Mammary epithelial cell (primary cell): ENCODE measurements at places on chromosomes 7 and 10. TPM values are rescaled to one million over a fixed set of nuclear protein-coding genes. Genes with fewer than 3 reads are reported as not detected.

PNLIPRP2 gene
- total RNA-seq, result not detected

PIP gene
- total RNA-seq, result not detected

SHH gene
- total RNA-seq, result not detected

DNA sequence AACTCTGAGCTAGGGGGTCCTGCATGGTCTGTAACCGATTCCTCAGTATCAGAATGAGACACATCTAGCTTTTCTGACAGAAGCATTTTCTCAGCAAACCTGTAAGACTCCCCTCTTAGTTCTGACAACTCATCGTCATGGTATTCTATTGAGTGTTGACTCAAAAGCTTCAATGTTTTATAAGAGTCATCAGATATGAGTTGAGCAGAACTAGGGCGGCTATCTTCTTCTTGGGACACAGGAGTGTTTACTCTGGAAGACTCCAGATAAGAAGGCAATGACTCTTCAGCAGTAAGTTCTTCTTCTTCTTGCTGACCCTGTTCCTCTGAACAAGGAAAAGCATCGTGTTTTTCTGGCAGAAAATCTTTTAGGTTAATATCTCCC lies 167.0 kb upstream of the CCDC6 start:
- DNase-seq, result no peak

GSTO2 gene
- 16.2 TPM for total RNA-seq

GRCh38 chr10:30037620-30038336 lies 21.6 kb downstream of the JCAD start:
- DNase-seq, result no peak

- DNase-seq, result no peak
These were observed 40.2 kb downstream of the ASB13 start for GRCh38 chr10:5625992-5626777.

CALML5 gene
- not detected for total RNA-seq

- no peak for DNase-seq
These were observed 56.2 kb downstream of the ARHGAP22 start for GRCh38 chr10:48548531-48549135.

DNA sequence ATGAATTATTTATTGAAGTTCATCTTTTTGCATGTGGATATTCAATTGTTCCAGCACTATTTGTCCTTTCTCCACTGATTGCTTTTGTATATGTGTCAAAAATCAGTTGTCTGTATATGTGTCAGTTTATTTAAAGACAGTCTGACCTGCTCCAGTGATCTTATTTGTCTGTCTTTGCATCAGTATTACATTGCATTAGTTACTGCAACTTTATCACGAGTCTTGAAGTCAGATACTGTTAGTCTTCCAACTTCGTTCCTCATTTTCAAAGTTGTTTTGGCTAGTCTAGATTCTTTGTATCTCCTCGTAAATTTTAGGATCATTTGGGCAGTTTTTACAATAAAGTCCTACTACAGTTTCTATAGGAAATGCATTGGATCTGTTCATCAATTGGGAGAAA lies 166.4 kb downstream of the CELF2 start:
- no peak for DNase-seq

OR2A7 gene
- 4.4 and 5.1 TPM in 2 replicates for total RNA-seq

DNA sequence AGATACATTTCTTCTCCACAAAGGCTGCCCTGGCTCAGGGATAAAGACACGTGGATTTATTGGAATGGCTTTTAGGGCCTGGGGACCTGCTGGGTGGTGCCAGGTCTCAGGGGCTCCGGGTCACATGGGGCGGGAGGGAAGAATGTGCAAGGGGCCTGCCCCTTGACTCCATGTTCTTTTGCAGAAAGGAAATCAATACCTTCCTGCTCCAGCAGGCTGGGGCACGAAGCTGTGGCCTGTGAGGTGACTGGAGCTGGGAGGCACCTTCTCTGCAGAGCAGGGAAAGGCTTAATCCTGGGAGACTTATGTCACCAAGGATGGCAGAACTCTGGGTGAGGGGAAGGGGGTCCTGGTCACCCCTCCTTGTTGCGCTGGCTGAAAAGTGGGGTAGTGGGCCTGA lies 42.3 kb upstream of the GNA12 start:
- DNase-seq, result no peak

- DNase-seq, result peak; percentile 20
These were observed 28.1 kb upstream of the PLXDC2 start for GRCh38 chr10:19788075-19788686.

- DNase-seq, result no peak
These were observed 8.7 kb downstream of the TNRC18 start for GRCh38 chr7:5414916-5415315.

DNA sequence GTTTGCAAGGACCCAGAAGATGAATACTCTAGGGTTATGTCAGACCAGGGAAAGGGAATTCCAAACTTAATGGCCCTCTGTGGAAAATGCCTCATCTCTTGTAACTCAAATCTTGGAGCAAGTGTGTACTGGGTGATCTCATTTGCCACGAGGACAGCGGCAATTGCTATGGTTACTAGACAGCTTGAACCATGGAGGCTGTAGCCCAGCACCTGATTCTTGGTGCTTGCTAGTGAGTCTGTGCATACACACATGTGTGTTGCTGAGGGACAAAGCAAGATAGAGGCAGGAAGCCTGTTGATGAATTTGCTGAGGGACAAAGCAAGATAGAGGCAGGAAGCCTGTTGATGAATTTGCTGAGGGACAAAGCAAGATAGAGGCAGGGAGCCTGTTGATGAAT lies 58.6 kb upstream of the FEZF1 start:
- DNase-seq, result no peak

CYP2C19 gene
- not detected for total RNA-seq

DNA sequence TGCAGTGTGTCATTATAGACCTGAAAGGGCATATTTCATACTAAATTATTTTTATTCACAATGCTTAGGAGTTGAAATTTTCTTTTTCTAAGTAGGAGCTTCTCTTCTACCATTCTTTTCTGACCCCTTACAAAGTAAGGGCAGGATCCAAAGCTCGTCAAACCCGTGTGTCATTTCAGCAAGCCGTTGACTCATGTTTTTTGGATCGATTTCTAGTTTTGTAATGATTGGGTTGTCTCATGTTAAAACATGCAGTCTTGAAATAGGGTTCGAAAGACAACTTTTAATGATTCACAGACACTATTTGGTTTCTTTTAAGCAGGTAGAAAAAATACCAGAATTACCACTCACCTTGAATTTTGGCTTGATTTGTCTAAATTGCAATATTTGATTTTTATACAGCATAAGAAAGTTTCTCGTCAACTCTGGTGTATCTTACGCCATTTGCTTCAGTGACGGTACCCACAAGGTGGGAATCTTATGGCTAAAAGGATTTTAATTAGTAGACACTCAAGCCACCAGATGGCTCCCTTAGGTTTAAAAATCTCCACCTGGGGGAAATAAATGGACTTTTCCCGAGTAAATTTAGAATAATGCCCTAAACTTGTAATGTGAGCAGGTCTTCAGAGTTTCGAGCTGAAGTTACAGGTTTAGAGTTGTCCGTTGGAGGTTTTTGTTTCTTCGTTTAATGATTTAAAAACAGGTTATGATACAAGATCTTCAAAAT lies 283.4 kb downstream of the CCDC3 start:
- peak; percentile 87 for DNase-seq

SLC26A3 gene
- not detected for total RNA-seq

- no peak for DNase-seq
These were observed 923 bp downstream of the TNPO3 start for GRCh38 chr7:129053938-129054437.

GIMAP4 gene
- total RNA-seq, result not detected in 2 replicates

GRCh38 chr7:7830122-7830878 lies 111.9 kb upstream of the RPA3 start:
- DNase-seq, result peak; percentile 41

- DNase-seq, result no peak
These were observed 1.1 kb upstream of the TARP start for GRCh38 chr7:38274486-38274885.

SDK1 gene
- 2.0 and 4.0 TPM in 2 replicates for total RNA-seq

- peak; percentile 99 for DNase-seq
These were observed 139.0 kb upstream of the MKLN1 start for GRCh38 chr7:131188367-131189339.

GRCh38 chr7:80517282-80517747 lies 5.5 kb upstream of the GNAT3 start:
- no peak for DNase-seq

- no peak for DNase-seq
These were observed 83.2 kb downstream of the GATA3 start for GRCh38 chr10:8137726-8138125.

- no peak for DNase-seq
These were observed 62.0 kb downstream of the GNAT3 start for GRCh38 chr7:80449836-80450235.

GRCh38 chr7:106392590-106392989 lies 107.8 kb upstream of the NAMPT start:
- DNase-seq, result peak; percentile 43

- no peak for DNase-seq
These were observed 31.1 kb downstream of the LMTK2 start for GRCh38 chr7:98137826-98138151.

GRCh38 chr7:156722043-156722826 lies 81.7 kb downstream of the RNF32 start:
- DNase-seq, result no peak

DNA sequence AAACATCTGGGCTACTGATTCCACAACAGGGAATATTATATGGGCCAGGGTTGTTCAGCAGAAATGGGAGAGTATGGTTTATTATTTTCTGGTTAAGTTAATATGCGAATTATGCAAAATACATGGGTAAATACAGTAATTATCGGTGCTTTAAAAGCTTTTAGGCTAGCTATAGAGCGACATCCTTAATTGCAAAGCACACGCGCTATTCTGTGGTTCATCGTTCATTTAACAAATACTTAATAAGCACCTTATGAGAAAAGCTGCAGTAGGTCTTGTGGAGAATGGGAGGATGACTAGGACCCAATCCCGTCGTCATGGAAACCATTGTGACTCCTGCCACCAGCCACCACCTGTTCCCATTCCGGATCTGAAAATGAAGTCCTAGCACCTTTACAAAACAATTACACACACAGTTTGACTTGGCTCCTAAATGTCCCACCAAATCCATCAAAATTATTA lies 623 bp upstream of the CEP41 start:
- DNase-seq, result peak; percentile 23

DNA sequence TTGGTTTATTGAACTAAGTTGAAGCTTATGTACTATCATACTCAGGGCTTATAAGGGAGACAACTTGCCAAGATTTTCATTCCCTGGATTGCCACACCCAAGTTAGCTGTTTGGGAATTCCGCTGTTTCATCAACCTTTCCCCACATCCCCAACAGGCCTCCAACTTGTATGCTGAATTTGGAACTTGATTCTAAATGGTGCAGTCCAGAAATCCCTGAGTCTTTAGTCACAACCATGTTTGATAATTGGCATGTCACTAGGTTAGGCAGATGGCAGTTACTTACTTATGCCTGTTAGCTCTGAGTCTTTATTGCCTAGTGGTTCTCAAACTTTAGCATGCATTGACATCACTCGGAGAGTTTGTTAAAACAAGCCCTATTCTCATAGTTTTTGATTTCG lies 135.4 kb upstream of the PRPS1L1 start:
- peak; percentile 8 for DNase-seq

GRCh38 chr10:90302758-90303481 lies 554.9 kb downstream of the HTR7 start:
- DNase-seq, result no peak

DNA sequence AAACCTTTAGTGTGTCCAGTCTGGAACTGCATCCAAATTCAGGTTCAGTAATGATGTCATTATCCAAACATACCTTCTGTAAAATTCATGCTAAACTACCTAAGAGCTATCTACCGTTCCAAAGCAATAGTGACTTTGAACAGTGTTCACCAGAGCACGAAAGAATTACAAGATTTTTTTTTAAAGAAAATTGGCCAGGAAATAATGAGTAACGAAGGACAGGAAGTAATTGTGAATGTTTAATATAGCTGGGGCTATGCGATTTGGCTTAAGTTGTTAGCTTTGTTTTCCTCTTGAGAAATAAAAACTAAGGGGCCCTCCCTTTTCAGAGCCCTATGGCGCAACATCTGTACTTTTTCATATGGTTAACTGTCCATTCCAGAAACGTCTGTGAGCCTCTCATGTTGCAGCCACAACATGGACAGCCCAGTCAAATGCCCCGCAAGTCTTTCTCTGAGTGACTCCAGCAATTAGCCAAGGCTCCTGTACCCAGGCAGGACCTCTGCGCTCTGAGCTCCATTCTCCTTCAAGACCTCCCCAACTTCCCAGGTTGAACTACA lies 694 bp upstream of the FAS start:
- DNase-seq, result peak; percentile 72

ERVW-1 gene
- not detected for total RNA-seq

- DNase-seq, result peak; percentile 89
These were observed 55.2 kb downstream of the EGFR start for GRCh38 chr7:55073976-55074528.

IFIT1B gene
- not detected for total RNA-seq

- DNase-seq, result no peak
These were observed 38.2 kb upstream of the CUX1 start for GRCh38 chr7:101779267-101779666.

GRCh38 chr10:126081841-126082466 lies 185.6 kb downstream of the FANK1 start:
- no peak for DNase-seq
